ENCODE measurements at places on chromosomes 5 and 9.

GRCh38 chr5:73155271-73156222 lies 17.4 kb upstream of the TMEM174 start:
- DNase-seq: no peak

- DNase-seq: no peak
These were observed 2023.5 kb upstream of the WWC1 start for GRCh38 chr5:166267907-166268306.

DNA sequence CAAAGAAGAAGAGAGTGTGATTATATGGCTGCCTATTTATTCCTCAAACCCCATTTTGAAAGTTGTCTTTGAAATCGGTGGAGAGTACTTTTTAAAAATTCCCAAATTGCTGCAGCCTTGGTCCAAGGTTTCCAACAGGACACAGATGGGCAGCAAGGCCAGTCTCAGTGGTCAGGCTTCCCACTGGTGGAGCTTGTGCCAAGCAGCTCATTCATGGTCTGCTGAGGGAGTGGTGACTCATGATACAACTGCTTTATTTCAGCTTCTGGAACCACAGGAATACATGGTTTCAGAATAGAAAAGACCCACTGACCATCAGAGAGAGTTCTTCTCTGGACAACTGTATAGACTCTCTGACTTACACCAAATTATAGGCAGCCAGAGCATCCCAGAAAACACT lies 673.1 kb upstream of the KLF4 start:
- no peak for DNase-seq

DNA sequence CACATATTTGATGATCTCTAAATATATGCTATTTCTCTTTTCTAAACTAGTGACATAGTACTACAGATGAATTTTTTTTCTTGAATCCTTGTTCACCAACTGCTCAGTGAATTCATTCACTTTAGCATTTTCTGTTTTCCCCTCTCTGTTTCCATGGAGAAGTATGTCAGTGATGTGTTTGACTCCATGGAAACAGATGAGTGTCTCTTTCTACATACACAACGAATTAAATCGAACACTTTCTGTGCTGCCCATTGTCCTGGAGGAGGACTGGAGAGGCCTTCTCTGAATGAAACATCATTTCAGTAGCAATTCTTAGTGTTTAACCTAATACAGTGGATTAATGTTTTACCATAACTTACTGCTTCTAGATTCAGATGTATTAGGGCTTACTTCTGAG lies 9.5 kb downstream of the INVS start:
- DNase-seq: no peak

DNA sequence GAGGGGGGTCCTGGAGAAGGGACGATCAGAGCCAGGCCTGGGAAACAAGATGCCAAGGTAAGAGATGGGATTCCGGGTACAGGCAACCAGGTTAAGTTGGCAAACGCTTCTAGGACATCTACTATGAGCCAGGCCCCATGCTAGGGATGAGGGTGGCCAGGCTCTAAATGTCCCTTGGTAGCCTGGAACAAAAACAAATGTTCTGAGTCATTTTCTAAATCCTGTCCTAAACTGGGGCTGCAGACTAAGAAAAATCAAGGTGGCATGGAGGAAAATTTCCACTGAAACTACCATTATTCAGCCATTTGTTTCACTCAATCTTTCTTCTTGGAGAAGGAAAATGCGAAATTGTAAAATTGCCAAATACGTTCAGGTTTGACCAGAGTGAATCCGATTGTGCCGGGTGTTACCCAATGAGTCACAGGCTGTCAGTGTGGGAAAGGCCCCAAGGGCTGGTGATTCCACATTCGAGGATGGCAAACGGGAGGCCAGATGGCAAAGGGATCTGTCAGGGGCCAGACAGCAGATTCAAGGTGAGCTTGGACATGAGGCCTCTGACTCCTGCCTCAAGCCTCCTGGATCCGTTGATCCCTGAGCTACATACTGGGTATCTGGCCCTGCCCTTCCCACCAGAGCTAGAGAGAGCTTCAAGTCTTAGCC lies 57.6 kb downstream of the PAX5 start:
- DNase-seq: no peak

DNA sequence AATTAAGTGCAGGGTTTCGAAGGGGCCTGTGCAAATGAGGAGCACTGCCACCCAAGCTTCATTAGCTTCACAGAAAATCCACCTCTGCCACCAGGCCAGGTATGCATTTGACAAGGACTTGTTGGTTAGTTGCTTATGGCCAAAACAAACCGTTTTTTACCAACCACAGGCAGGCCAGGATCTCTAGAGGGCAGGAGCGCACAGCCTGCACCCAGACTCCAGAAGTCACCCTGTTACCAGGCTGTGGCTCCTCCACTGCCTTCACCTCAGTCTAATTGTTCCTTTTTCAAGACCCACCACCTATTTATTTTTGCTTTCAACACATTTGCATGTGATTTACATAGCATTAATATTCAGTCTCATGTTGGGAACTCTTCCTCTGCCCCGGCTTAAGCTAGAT lies 78.3 kb upstream of the HSPA9 start:
- no peak for DNase-seq

GRCh38 chr5:124444147-124444775 lies 302.2 kb downstream of the ZNF608 start:
- no peak for DNase-seq

- no peak for DNase-seq
These were observed 2188.5 kb upstream of the WWC1 start for GRCh38 chr5:166102947-166103346.

- no peak for DNase-seq
These were observed 114.7 kb upstream of the TXNDC8 start for GRCh38 chr9:110452227-110452801.

DNA sequence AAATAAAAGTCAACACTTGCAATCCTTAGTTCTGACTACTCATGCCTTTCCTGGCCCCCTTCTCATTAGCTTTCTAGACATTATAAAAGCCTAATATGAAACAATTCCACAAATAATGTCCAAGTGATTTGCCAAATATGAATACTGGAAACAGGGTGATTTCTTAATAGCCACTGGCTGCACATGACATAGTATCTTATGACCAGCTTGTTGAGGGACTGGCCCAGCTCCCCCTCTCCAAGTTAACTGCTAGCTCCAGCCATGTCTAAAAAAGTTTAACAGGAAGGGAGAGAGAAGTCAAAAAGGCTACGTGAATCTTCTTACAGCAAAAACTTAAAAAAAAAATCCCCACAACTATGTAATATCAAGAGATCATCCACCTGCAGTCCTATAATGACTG lies 1.5 kb downstream of the CERT1 start:
- no peak for DNase-seq
